ENCODE measurements at places on chromosomes 1 and 21.

DNA sequence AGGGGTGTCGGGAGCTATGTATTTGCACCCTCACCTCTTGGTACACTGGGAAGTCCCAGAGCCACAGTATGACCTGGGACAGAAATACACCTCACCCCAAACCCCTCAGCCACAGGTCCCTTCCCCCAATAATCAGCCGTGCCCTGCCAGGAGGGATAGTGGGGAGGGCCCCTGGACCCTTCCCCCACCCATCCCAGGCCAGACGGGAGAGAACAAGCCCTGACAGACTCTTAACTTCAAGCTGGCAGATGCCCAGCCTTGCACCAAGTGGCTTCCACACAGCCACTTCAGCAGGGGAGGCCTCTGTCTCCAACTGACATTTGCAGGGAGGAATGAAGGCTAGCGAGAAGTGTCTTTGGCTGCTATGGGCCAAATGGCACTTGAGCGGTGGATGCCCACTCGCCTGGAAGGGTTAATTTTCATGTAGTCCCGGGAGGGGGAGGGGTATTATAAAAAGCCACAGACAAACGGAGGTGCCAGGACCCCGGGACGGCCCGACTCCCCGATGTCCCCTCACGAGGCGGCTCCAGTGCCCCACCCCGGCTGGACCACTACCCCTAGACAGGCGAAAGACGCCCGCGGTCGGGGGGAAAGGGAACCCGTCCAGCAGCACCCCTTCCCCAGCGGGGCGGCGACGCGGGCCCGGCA, 495 bp downstream of the SYNC start:
- DNase-seq: no peak

- no peak for DNase-seq
These were observed 23.3 kb downstream of the PAX7 start for GRCh38 chr1:18653916-18654315.

GRCh38 chr1:243842978-243843511, 7.0 kb downstream of the AKT3 start:
- no peak for DNase-seq

DNA sequence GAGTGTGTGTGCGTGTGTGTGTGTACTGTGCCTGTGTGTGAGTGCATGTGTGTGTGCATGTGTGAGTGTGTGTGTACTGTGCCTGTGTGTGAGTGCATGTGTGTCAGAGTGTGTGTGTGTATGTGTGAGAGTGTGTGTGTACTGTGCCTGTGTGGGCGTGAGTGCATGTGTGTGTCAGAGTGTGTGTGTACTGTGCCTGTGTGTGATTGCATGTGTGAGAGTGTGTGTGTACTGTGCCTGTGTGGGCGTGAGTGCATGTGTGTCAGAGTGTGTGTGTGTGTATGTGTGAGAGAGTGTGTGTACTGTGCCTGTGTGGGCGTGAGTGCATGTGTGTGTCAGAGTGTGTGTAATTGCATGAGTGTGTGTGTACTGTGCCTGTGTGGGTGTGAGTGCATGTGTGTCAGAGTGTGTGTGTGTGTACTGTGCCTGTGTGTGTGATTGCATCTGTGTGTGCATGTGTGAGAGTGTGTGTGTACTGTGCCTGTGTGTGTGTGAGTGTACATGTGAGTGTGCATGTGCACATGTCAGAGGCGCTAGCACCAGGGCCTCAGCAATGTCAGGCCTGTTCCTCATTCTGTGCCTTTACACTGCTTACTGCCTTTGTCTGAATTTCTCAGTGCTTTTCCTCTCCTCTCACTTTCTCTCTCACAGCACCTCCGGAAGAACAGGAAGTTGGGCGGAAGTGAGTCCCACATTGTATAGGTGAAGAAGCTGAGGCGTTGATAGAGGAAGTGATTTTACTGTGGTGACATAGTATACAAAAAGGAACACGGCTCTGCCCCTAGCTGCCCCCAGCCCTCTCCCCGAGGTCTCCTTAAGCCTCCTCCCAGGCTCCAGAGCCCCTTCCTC, 4.9 kb downstream of the SLC5A9 start:
- no peak for DNase-seq

DNA sequence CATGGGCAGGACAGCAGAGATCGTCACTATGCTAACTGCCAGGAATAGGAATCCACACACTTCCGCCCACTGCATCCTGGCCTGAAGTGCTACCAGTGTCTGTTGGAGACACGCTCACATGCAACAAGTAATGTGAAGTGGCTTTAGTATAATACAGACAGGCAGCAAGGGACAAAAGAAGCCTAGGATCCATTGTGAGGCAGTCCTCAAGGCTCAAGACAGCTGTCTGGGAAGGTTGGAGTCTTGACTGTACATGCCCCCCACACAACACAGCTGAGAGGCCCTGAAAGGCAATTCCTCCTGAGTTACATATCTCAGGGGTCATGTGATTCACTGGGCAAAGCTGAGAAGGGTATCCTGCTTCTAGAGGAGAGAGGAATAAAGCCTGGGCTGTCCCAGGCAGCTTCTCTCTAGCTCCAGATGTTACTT, 39.9 kb upstream of the CD1D start:
- no peak for DNase-seq

GRCh38 chr21:42124081-42124480, 53.0 kb downstream of the UMODL1 start:
- DNase-seq: no peak

GRCh38 chr1:18783705-18784481, 75.6 kb downstream of the TAS1R2 start:
- no peak for DNase-seq

DNA sequence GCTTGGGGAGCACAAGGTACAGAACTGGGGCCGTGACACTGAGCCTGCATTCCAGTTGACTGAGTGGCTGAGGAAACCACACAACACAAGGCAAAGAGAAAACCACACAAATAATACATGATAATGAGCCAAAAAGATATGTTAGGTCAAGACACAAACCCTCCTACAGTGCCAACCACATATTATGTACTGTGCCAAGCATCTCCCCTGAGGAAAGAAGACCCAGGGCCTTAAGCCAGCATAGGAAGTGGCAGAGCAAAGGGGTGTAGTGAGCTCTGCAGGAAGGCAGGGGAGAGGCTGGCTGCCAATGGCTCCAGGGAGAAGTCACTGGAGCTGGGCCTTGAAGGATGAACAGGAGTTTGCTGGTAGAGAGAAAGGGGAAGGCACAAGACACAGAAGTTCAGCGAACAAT, 28.2 kb downstream of the CTNNBIP1 start:
- no peak for DNase-seq

GRCh38 chr1:185132534-185132933, 24.2 kb downstream of the TRMT1L start:
- no peak for DNase-seq

- no peak for DNase-seq
These were observed 2.3 kb upstream of the TCEA3 start for GRCh38 chr1:23426828-23427227.

GRCh38 chr1:17802164-17802563, 47.0 kb downstream of the ACTL8 start:
- DNase-seq: no peak

- no peak for DNase-seq
These were observed 39.2 kb downstream of the CAMK2N1 start for GRCh38 chr1:20446796-20447195.

- no peak for DNase-seq
These were observed 81.9 kb upstream of the C1orf174 start for GRCh38 chr1:3981746-3982505.

- no peak for DNase-seq
These were observed 918.0 kb downstream of the LTN1 start for GRCh38 chr21:28074676-28075075.

DNA sequence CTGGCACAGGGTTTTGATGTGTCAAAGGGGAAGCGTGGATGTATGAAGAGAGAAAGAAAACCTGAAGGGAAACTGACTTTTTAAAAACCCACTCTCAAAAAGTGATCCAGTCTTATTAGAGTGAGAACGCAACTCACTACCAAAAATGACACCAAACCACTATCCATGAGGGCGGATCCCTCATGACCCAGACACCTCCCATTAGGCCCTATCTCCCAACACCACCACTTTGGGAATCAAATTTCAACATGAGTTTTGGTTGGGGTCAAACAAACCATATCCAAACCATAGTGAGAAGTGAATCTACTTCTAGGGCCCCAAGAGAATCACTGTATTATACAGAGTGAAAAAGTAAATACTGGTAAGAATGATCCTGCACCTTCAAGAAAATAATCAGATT, 53.5 kb downstream of the FNBP1L start:
- DNase-seq: no peak

GRCh38 chr1:211822677-211823407, 7.7 kb downstream of the LPGAT1 start:
- no peak for DNase-seq

- no peak for DNase-seq
These were observed 74.2 kb upstream of the CXADR start for GRCh38 chr21:17438635-17439034.

DNA sequence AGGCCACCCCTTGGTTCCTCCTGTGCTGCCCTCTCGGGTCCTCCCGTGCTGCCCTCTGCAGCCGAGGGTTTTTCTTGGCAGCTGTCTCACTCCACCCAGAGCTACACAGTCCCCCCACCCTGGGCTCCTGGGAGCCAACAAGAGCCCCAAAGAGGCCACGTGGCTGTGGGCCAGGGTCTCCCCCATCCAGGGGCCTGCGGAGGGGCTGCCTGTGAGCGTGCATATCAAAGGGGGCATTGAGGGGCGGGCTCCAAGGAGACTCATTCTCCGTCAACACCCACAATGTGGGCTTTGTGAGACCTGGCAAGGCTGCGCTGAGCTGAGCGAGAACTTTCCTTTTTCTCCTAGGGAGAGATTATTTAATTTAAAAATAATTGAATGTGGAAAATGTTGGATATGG, 108.7 kb upstream of the ARHGEF16 start:
- DNase-seq: no peak

- DNase-seq: no peak
These were observed 16.2 kb downstream of the IFI44 start for GRCh38 chr1:78665809-78666208.

- DNase-seq: no peak
These were observed 107.8 kb downstream of the SIK1 start for GRCh38 chr21:43318841-43319781.

DNA sequence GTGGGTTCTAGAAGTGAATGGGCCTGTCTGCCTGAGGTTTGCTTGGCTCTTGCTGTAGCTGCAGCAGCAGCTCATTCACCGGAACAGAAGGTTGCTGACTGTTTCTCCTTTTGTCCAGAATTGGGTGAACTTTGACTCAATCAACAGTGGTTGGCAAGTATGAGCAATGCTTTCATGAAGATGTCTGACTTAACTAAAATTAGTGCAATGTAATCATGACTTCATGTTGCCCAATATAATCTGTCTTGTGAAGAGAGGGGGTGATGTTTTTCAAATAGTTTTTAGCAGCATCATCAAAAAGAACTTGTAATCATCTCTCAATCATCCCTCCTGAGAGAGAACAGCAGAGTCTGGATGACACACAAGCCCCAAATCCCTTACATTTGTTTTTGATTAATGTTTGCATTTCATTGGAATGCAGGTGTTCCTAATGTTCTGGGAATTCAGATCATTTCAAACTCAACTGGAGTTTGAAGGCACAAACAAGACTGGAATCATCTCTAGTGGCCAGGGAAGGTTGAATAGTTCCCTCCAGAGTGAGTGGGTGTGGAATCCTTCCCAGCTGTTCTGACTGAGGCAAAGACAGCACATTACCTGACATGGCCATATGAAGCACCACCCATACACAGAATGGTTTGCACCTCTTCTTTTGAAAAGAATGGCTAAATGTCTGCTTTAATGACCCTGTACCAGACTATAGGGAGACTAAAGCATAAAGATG, 82.9 kb downstream of the HLX start:
- DNase-seq: no peak

DNA sequence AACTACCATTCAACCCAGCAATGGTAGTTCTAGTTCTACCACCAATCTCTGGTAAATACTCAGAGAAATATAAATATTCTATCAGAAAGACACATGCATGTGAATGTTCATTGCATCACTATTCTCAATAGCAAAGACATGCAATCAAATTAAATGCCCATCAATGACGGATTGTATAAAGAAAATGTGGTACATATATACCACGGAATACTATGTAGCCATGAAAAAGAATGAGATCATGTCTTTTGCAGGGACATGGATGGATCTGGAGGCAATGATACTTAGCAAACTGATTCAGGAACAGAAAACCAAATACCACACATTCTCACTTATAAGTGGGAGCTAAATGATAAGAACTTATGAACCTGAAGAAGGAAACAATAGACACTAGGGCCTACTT, 37.5 kb upstream of the C1orf87 start:
- DNase-seq: no peak

GRCh38 chr1:158323866-158324265, 7.5 kb downstream of the CD1B start:
- no peak for DNase-seq

DNA sequence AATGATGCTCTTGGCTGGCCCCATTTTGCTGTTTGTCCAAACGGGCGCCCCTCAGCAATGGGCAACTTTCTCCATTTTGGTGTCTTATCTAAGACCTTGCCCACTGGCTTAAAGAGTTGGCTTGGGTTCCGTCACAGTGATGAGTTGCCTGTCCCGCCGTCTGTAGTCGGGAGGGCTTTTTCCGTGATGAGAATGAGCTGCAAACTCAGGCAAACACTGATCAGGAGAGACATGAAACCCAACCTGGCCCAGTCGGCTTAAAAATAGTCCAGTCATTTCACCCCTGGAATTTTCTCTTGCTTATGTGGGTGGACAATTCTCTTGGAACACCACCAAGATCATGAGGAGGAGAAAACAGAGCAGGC, 79.3 kb downstream of the ST6GALNAC3 start:
- no peak for DNase-seq

GRCh38 chr1:247453245-247453644, 4.7 kb downstream of the OR2B11 start:
- no peak for DNase-seq

DNA sequence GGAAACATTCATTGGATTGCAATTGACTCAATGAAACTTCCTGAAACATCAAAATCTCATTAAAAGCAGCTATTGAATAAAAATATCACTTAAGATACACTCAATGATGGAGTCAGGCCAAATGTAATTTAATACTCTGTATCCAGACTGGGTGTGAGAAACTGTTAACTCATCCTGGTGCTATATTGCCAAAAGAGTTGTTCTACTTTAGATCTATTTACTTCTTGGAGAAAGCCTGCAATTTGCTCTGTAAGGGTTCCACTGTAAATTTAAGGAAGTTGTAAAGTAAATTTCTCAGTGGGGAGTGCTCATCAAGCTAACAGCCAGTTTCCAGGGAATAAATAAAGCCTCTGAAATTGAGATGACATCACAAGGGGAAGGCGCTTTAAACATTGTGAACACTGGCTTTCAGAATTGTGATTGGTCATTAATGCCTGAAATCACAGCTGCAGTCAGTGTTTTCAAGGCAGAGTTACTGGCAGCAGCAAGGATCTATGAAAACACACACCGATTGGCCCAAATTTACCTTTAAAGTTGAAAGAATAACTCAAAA, 91.4 kb downstream of the OLFM3 start:
- DNase-seq: no peak

- no peak for DNase-seq
These were observed 32.0 kb upstream of the WASF2 start for GRCh38 chr1:27521861-27522431.

GRCh38 chr1:225559326-225559725, 93.6 kb downstream of the ENAH start:
- DNase-seq: no peak

- DNase-seq: no peak
These were observed 812 bp upstream of the ARF1 start for GRCh38 chr1:228081578-228082213.

GRCh38 chr1:221182791-221183533, 303.7 kb downstream of the HLX start:
- no peak for DNase-seq

GRCh38 chr1:1325288-1326074, 879 bp downstream of the CPTP start:
- no peak for DNase-seq

- DNase-seq: no peak
These were observed 4.9 kb downstream of the TMEM9 start for GRCh38 chr1:201149400-201149799.

All from stimulated activated CD8-positive, alpha-beta memory T cell treated with anti-CD3 and anti-CD28 coated beads, Interleukin-15, amount 100 ng/mL, for 1 hour (primary cell).